ENCODE measurements at places on chromosomes 12 and 14. TPM values are rescaled to one million over a fixed set of nuclear protein-coding genes. Genes with fewer than 3 reads are reported as not detected.

- no peak for DNase-seq
- no peaks in the 10 kb centered on the region for H3K27me3 ChIP-seq
- no peak overlapping the region for H3K27ac ChIP-seq
- H3K4me1 ChIP-seq, result peaks cover 21% of the 10 kb centered on the region
- no peaks in the 10 kb centered on the region for H3K36me3 ChIP-seq
- H3K4me3 ChIP-seq, result no peak overlapping the region
These were observed 2.4 kb downstream of the FGFR1OP2 start for GRCh38 chr12:26940516-26941214.

The EML5 gene
- total RNA-seq, result 1.3 TPM

The SMOC1 gene
- total RNA-seq, result 8.8 TPM

DNA sequence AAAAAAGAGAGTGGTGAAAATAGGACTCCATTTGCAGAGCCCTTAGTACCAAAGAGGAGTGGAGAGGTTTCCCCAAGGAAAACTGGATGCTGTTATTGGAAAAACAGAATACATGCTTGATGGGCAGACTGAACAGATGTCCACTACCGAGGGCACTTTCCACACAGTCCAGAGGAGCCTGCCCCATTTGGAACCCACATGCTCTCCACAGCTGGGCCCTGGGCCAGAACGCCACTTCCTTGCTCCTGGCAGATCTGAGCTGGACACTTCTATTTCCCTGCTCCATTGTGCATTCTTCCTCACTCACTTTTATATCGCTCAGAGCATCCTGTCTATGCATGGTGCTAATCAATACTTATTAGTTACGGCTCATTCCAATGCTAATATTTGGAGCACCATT, 249.9 kb downstream of the SLC15A4 start:
- no peak overlapping the region for H3K4me3 ChIP-seq
- DNase-seq, result no peak
- no peaks in the 10 kb centered on the region for H3K4me1 ChIP-seq
- no peaks in the 10 kb centered on the region for H3K27me3 ChIP-seq
- no peak overlapping the region for H3K27ac ChIP-seq
- H3K36me3 ChIP-seq, result no peaks in the 10 kb centered on the region

The EIF2B2 gene
- total RNA-seq, result 14.7 TPM

The GLI1 gene
- total RNA-seq, result 0.84 TPM

DNA sequence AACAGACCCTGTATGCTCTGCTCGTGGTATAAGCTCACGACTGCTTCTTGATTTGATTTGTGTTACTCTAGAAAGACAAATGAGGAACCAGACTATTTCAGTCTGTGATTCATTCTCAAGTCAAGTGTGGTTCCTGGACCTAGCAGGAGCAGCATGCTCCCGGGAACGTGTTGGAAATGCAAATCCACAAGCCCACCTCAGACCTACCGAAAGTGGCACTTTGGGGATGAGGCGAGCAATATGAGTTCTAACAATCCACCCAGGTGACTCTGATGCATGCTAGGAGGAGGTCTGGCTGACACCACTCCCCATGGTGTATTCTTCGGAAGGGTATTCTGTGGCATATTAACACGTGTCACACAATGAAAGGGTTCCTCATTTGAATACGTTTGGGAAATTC, 59.5 kb upstream of the TMX1 start:
- H3K27me3 ChIP-seq, result no peaks in the 10 kb centered on the region
- H3K36me3 ChIP-seq, result no peaks in the 10 kb centered on the region
- H3K4me1 ChIP-seq, result peaks cover 7% of the 10 kb centered on the region
- H3K27ac ChIP-seq, result no peak overlapping the region
- DNase-seq, result no peak

- H3K4me3 ChIP-seq, result no peak overlapping the region
- H3K4me1 ChIP-seq, result no peaks in the 10 kb centered on the region
- no peaks in the 10 kb centered on the region for H3K36me3 ChIP-seq
- no peak overlapping the region for H3K27ac ChIP-seq
These were observed 130.7 kb downstream of the GPHN start for GRCh38 chr14:66638689-66639088.

The GZMB gene
- 1.2 TPM for total RNA-seq

- no peaks in the 10 kb centered on the region for H3K36me3 ChIP-seq
- no peak for DNase-seq
- H3K27me3 ChIP-seq, result no peaks in the 10 kb centered on the region
These were observed 227.7 kb downstream of the SLC16A7 start for GRCh38 chr12:59823567-59823966.

DNA sequence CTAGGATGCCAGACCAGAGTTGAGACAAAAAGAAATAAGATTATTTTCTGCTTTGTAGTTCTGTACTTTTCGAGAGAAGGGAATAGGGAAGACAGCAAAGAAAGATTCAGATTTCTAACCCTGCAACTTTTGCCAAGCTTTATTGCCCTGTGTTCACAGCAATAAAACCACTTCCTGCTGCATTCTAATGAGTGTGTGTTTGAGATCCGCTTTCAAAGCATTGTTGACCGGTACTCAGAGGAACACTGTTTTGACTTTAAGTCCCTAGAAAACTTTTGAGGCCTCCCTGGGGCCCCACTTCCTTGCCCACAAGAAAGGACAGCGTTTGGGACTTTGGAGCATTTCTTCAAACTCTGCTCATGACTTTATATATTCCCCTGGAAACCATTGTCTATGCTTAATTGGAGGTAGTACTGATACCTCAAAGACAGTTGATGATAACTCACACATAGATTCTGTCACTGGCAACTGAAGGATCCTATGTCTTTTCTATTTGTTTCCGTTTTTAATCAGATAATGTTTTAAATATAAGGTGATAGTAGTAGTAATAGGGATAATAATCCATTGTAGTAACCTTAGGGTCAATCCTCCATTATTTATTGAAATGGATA, 1.3 kb downstream of the RNASE6 start:
- H3K36me3 ChIP-seq, result no peaks in the 10 kb centered on the region
- DNase-seq, result no peak
- no peak overlapping the region for H3K4me3 ChIP-seq
- H3K27ac ChIP-seq, result peak overlapping the region; percentile 22

The SLC38A4 gene
- 2.1 TPM for total RNA-seq

- no peak overlapping the region for H3K4me3 ChIP-seq
- no peaks in the 10 kb centered on the region for H3K36me3 ChIP-seq
- H3K27ac ChIP-seq, result no peak overlapping the region
- H3K27me3 ChIP-seq, result peaks cover 4% of the 10 kb centered on the region
- no peak for DNase-seq
These were observed 212.3 kb upstream of the NUDT4 start for GRCh38 chr12:93165384-93165932.

The CSRP2 gene
- 8.4 TPM for total RNA-seq

GRCh38 chr12:46892034-46892705, 66.4 kb upstream of the SLC38A4 start:
- no peaks in the 10 kb centered on the region for H3K36me3 ChIP-seq
- no peak for DNase-seq
- no peaks in the 10 kb centered on the region for H3K27me3 ChIP-seq
- H3K4me3 ChIP-seq, result no peak overlapping the region

DNA sequence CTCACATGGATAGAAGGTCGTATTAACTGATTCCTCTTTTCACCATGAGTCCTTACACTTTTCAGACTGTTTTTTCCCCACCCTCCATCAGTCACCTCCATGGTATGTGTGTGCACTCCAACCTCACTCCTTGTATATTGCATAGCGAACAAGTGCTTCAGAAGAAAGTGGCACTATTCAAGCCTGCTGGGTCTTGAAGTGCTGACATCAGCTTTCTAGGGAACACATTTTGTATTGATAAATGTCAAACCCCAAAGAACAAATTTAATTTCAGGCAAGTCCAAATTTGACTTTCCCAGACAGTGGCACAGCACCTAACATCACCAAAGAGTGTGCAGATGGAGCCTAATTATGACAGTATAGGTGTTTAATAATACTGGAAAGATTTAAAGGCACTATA, 617.4 kb upstream of the STXBP6 start:
- no peaks in the 10 kb centered on the region for H3K36me3 ChIP-seq
- no peak overlapping the region for H3K4me3 ChIP-seq
- H3K4me1 ChIP-seq, result no peaks in the 10 kb centered on the region
- H3K27ac ChIP-seq, result no peak overlapping the region

DNA sequence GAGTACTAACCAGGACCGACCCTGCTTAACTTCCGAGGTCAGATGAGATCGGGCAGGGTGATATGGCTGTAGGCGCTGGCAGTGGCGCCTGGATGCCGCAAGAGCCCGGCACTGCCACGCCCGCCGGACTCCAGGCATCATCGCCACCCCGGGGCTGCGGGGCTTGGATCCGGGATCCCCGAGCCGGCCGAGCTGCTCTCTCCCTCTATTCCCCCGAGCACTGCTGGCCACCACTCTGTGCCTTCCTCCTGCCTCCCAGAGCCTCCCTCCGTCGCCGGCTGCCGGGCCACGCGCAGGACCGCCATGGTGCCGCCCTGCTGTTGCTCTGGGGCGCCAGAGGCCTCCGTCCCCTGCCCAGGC, 153.2 kb upstream of the ALG10B start:
- no peak overlapping the region for H3K4me3 ChIP-seq
- H3K36me3 ChIP-seq, result no peaks in the 10 kb centered on the region
- no peaks in the 10 kb centered on the region for H3K27me3 ChIP-seq
- no peak for DNase-seq
- H3K4me1 ChIP-seq, result no peaks in the 10 kb centered on the region

The MTA1 gene
- total RNA-seq, result 68.6 TPM

The CIDEB gene
- total RNA-seq, result 11.3 TPM

DNA sequence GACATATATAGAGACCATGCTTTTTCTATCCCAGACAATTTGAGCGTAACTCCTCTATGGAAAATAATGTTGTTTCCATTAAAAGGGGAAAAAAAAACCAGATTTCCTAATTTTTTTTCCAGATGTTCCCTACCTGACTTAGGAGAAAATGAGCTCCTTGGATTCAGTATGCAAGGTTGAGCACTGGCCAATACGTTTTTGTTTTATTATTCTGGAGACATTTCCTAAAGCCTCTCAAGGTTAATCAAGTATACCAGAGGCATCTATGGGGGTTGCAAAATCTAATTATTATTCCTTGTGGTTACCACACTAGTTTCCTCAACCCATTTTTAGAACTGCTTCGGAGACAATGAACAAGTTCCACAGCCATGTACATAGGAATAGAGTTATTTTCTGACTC, 291.3 kb downstream of the SLC16A7 start:
- no peaks in the 10 kb centered on the region for H3K27me3 ChIP-seq
- H3K4me3 ChIP-seq, result no peak overlapping the region
- H3K27ac ChIP-seq, result no peak overlapping the region
- no peak for DNase-seq

The NR1H4 gene
- total RNA-seq, result 6.6 TPM

The CEBPE gene
- total RNA-seq, result not detected

- H3K4me1 ChIP-seq, result no peaks in the 10 kb centered on the region
- H3K27ac ChIP-seq, result no peak overlapping the region
- no peaks in the 10 kb centered on the region for H3K27me3 ChIP-seq
These were observed 5.1 kb upstream of the EIF5 start for GRCh38 chr14:103328941-103329340.

DNA sequence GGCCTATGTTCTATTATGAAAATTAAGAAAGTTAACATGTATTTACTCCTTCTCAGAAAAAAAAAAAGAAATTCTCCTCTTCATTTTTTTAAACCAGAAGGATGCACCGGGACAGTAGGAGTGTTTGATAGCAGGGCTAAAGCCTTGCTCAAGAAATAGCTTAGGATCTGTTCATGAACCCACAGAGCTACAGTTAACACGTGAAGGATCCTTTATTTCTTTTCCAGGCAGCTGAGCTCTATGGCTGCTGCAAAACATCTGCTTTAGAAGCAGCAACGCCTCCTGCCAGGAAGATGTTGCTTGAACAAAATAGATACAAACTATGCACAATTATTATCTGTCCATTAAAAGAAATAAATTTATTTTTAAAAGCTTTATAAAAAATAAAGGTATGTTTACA, 254.8 kb downstream of the PRKD1 start:
- no peak for DNase-seq
- H3K4me1 ChIP-seq, result no peaks in the 10 kb centered on the region
- H3K27me3 ChIP-seq, result no peaks in the 10 kb centered on the region
- H3K27ac ChIP-seq, result no peak overlapping the region

DNA sequence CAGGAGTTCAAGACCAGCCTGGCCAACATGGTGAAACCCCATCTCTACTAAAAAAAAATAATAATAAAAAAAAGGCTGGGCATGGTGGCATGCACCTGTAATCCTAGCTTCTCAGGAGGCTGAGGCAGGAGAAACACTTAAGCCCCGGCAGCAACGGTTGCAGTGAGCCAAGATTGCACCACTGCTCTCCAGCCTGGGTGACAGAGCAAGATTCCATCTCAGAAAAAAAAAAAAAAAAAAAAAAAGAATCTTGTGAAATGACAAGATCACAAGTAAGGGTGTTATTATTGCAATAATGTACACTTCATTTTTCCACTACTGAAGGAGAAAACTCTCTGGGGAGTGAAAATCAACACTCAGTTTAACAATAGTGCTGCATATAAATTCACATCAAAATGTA, 8.8 kb upstream of the PTGR2 start:
- no peaks in the 10 kb centered on the region for H3K36me3 ChIP-seq
- DNase-seq, result no peak
- H3K27ac ChIP-seq, result no peak overlapping the region
- H3K4me1 ChIP-seq, result no peaks in the 10 kb centered on the region

- H3K4me3 ChIP-seq, result no peak overlapping the region
- no peak for DNase-seq
- no peaks in the 10 kb centered on the region for H3K36me3 ChIP-seq
- no peaks in the 10 kb centered on the region for H3K4me1 ChIP-seq
- H3K27me3 ChIP-seq, result no peaks in the 10 kb centered on the region
These were observed 149.2 kb upstream of the SYT10 start for GRCh38 chr12:33588725-33589405.

The NPAS3 gene
- 1.6 TPM for total RNA-seq

GRCh38 chr12:20865873-20866272, 55.4 kb downstream of the SLCO1B3 start:
- H3K27me3 ChIP-seq, result no peaks in the 10 kb centered on the region
- no peak overlapping the region for H3K27ac ChIP-seq
- no peak overlapping the region for H3K4me3 ChIP-seq

DNA sequence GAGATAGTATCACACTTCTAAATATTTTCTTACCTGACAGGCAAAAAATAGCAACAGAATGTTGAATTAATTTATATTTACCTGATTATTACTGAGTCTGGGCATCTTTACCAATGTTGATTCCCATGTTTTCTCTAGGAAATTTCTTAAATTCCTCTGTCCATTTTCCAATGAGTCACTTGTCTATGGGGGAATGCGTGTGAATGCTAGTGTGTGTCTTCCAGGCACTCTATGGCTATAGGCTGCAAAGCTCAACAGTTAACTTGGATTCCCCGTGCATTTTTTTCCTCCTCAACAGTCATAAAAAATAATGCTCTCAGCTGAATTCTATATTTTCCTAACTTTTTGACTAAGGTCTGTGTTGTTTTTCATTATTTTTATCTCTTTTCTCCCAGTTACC, 1385.8 kb upstream of the FLRT2 start:
- H3K4me3 ChIP-seq, result no peak overlapping the region
- no peaks in the 10 kb centered on the region for H3K4me1 ChIP-seq
- DNase-seq, result no peak
- H3K27ac ChIP-seq, result no peak overlapping the region
- H3K36me3 ChIP-seq, result no peaks in the 10 kb centered on the region

- H3K27me3 ChIP-seq, result no peaks in the 10 kb centered on the region
- H3K27ac ChIP-seq, result peak overlapping the region; percentile 99
- peaks cover 8% of the 10 kb centered on the region for H3K4me1 ChIP-seq
- no peaks in the 10 kb centered on the region for H3K36me3 ChIP-seq
These were observed 31.6 kb downstream of the WBP11 start for GRCh38 chr12:14771651-14772137.

- H3K4me1 ChIP-seq, result no peaks in the 10 kb centered on the region
- no peak for DNase-seq
- no peaks in the 10 kb centered on the region for H3K36me3 ChIP-seq
- H3K4me3 ChIP-seq, result no peak overlapping the region
These were observed 73.4 kb upstream of the AVPR1A start for GRCh38 chr12:63224396-63224795.

The CFAP251 gene
- 3.5 TPM for total RNA-seq

All from pancreas (tissue), 10 donors.